Activated CD8-positive, alpha-beta T cell treated with anti-CD3 and anti-CD28 coated beads, Interleukin-2, amount 10 ng/mL, durations not matched to agents 7 days and 5 days (primary cell): ENCODE measurements at places on chromosomes 7 and 10. TPM values are rescaled to one million over a fixed set of nuclear protein-coding genes. Genes with fewer than 3 reads are reported as not detected.
A peak's percentile ranks its signal among the peaks of the same experiment; 100 is the strongest.

Gene LIPN
- not detected for total RNA-seq

Gene PDE1C
- not detected for total RNA-seq

GRCh38 chr7:143901332-143901667 is 676 bp downstream of the TCAF1 start:
- DNase-seq = no peak
- no peaks in the 10 kb centered on the region for H3K27me3 ChIP-seq
- peaks cover 21% of the 10 kb centered on the region for H3K4me1 ChIP-seq
- peak overlapping the region; percentile 84 for H3K27ac ChIP-seq
- H3K36me3 ChIP-seq = no peaks in the 10 kb centered on the region

GRCh38 chr10:35388197-35388596 is 51.9 kb downstream of the CCNY start:
- H3K27ac ChIP-seq = no peak overlapping the region
- peaks cover 20% of the 10 kb centered on the region for H3K4me1 ChIP-seq
- DNase-seq = no peak
- H3K27me3 ChIP-seq = no peaks in the 10 kb centered on the region
- peaks cover 26% of the 10 kb centered on the region for H3K36me3 ChIP-seq
- no peak overlapping the region for H3K4me3 ChIP-seq

- no peak overlapping the region for H3K4me3 ChIP-seq
- peaks cover 8% of the 10 kb centered on the region for H3K27me3 ChIP-seq
- H3K4me1 ChIP-seq = no peaks in the 10 kb centered on the region
- no peak for DNase-seq
- H3K27ac ChIP-seq = no peak overlapping the region
Observed at GRCh38 chr10:94001416-94001810, 7.7 kb downstream of the PLCE1 start.

DNA sequence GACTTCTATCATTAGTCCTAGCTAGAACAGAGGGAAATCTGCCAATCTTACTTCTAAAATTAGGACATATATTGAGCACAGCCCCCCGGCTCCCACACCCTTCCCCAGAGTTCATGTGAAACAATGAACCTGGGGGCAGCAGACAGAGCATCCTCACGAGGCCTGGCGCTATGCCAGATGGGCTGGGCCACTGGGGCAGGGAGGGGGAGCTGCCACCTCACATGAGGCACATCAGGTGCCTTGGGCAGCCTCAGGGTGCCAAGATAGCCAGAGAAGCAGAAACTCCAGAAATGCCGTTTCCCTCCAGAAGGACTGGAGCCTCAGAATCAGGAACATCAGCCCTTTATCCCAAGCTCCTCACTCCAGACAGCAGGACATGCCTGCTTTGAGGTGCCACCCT is 92.8 kb upstream of the LANCL2 start:
- no peaks in the 10 kb centered on the region for H3K27me3 ChIP-seq

- no peak for DNase-seq
- H3K4me1 ChIP-seq = no peaks in the 10 kb centered on the region
- no peak overlapping the region for H3K27ac ChIP-seq
- no peaks in the 10 kb centered on the region for H3K36me3 ChIP-seq
- no peak overlapping the region for H3K4me3 ChIP-seq
Observed at GRCh38 chr10:25530306-25530705, 355.5 kb downstream of the GPR158 start.
